HFFc6 (cell line): ENCODE measurements at places on chromosomes 2 and 18. TPM values are rescaled to one million over a fixed set of nuclear protein-coding genes. Genes with fewer than 3 reads are reported as not detected.

The AFF3 gene
- total RNA-seq, result 0.58 to 7.0 TPM (median 0.97 TPM) in 3 replicates

The IL37 gene
- total RNA-seq, result not detected in 3 replicates

The CD28 gene
- total RNA-seq, result not detected in 3 replicates

The DOK6 gene
- not detected in 3 replicates for total RNA-seq

The POU3F3 gene
- not detected in 2 replicates for total RNA-seq

GRCh38 chr2:158795195-158795924 lies at the start of gene DAPL1:
TSS of gene DAPL1 (plus strand) at chr2:158795317. CDS start at chr2:158795373, 56 bp downstream.
- no peak for DNase-seq

- no peak for DNase-seq
These were observed 49.2 kb upstream of the GPR155 start for GRCh38 chr2:174535757-174536703.

- no peak for DNase-seq
These were observed 1583.2 kb downstream of the SUCLG1 start for GRCh38 chr2:82875858-82876257.

GRCh38 chr2:171547720-171548119 lies 25.4 kb downstream of the CYBRD1 start:
- no peak for DNase-seq

GRCh38 chr2:229445501-229446211 lies 174.6 kb upstream of the PID1 start:
- DNase-seq, result peak; percentile 26

DNA sequence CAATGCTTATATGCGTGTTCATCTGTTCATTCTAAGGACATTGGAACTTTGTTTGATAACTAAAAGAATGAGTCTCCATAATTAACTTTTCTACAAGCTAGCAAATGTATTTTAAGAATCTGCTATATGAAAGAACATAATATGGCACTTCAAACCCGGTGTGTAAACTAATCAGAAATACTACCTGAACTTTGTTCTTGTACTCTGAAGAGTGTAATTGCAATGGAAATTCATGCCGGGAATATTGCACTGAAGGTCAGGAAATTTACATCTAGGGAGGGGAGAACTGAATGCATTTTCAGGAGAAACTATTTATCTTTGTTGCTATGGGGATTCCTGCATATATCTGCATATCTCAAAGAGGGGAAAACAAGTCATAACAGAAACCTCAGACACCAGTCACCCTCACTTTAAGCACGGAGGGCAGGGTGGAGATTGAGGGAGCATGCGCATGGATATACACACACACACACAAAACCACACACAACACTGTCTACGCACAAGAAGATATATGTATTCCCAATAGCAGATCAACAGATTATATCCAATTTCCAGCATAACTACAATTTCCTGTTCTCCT lies 76.2 kb downstream of the DTNA start:
- DNase-seq, result no peak

DNA sequence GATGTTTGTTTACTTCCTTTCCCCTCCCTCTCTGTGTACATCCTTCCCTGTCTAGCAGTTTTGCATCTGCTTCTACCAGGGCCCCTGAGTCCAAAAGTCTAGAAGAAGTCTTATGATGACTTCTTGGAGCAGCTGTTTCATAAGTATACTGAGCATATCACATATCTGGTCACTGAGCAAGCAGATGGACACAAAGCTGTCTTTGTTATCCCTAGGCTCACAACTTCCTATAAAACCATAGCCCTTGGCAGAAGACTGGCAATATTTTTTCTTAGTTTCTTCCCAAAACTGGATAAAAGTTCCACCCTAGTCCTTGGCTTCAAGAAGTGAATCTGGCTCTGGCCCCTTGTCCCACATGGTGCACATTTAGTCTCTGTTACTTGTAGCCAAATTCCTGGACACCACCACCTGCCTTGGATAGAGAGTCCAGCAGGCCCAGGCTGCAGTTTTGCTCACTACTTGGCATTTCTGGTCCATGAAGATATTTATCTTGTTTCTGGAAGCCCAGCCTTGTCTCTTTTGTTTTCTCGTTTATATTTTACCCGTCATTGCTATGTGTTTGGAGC lies 22.5 kb downstream of the THOC1 start:
- DNase-seq, result no peak

DNA sequence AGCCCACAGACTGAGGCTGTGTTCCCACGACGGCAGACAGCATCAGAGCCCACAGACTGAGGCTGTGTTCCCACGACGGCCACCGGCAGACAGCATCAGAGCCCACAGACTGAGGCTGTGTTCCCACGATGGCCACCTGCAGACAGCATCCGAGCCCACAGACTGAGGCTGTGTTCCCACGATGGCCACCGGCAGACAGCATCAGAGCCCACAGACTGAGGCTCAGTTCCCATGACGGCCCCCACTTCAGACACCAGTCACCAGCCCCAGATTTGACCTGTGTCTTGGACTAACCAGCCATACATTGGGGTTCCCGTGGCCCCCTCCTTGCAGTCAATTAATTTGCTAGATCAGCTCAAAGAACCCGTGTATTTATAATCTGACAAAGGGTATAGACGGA lies 57.8 kb upstream of the SNTG2 start:
- no peak for DNase-seq

GRCh38 chr18:41462946-41463345 lies 492.1 kb upstream of the PIK3C3 start:
- no peak for DNase-seq

DNA sequence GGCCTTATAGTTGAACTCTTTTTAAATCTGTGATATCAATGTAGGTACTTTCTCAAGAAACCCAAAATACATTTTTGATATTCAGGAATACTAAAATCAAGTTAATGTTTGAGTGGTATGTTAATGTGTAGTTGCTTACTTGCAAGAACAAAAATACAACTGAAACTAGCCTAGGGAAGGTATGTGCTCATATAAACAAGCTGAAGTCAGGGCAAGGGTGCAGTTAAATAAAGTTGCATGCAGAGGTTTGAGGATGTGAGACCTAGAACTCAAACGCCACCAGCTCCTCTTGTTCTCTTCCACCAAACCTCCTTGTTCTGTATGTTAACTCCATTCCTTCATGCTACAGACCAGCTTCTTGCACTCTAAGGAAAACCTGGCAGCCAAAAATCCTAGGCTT lies 388.3 kb upstream of the SMIM21 start:
- no peak for DNase-seq

DNA sequence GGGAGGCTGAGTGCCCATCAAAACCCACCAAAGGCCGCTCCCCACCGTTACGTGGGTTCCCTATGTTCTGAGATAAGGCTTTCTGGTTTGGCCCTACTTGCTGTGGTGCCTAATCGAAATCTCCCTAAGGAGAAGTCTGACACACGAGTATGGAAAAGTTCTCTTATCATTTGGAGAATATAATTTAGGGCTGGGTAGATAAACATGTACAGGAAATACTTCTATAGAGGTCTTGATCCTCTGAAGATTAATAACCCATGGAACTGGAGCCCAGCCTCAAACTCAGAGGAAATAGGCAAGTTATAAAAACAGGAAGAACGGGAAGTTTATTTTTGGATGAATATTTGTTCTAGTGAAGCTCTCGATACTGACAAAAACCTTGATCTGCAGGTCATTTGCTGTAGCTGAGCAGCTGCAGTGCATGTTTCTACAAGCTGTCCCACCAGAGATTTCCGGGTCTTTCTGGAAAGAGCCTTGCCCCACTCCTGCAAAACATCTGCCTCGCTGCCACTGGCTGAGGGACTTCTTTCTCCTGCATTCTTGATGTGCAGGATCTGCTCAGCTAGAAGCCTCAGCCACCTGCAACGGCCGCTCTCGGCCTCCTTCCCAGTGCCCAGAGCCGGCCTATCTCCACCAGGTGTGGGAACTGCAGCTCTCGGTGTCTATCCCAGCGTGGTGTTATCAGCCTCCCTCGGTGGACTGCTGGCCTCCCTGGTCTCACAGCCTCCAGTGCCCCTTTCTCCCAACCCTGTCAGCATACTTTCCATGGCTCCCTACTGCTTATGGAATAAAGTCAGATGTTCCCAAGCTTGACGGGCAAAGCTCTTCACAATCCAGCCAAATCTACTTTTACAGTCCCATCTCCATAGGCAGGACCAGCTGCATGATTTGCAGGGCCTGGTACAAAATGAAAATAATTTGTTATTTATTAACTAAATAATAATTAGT lies 48.6 kb downstream of the SPRED2 start:
- no peak for DNase-seq
